Stimulated activated CD8-positive, alpha-beta memory T cell treated with anti-CD3 and anti-CD28 coated beads, Interleukin-15, amount 100 ng/mL, for 24 hours (primary cell): ENCODE measurements at places on chromosomes 4 and X.

DNA sequence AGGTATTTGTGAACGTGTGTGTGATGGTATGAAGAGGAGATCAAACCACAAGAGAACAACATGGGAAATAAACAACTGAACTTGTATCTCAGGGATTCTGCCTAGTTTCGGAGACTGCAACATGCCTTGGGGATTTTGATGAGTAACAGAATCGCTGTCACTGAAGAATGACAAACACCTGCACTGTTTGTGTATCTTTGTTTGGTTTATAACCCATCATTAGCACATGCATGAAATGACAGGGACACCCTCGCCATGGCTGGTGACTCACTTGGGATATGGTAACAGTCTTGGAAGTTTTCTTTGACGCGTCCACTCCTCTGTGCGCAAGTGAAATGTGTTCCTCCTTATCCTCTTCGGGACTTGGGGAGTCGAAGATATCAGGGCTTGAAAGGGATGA, 30.3 kb upstream of the MAP3K15 start:
- no peak for DNase-seq

- DNase-seq = no peak
Measured at GRCh38 chrX:31697294-31697916, 625.6 kb upstream of the FTHL17 start.

- DNase-seq = no peak
Measured at GRCh38 chr4:164177153-164177552, 576.8 kb upstream of the SMIM31 start.

- no peak for DNase-seq
Measured at GRCh38 chr4:184196730-184197385, 20.8 kb downstream of the ENPP6 start.

DNA sequence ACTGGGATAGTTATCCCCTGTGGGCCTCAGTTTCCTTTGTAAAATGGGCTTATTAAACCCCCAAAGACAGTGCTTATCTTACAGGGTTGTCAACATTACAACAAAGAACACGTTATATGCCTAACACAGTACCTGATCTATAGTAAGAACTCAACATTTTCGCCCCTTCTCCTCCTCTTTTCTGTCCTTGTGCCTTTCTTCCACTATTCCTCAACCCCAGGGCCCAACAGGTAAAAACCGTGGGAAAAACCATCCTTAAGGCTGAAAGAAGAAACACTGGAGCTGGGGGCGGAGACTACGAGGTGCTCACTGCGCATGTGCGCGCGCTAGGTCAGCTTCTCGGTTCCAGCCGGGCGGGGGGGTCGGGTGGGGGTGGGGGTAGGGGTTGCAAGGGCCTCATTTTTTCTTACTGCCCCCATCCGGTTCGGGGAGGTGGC, 426 bp upstream of the XIAP start:
- DNase-seq = no peak

- DNase-seq = no peak
Measured at GRCh38 chr4:145497199-145498149, 15.8 kb downstream of the SMAD1 start.

- no peak for DNase-seq
Measured at GRCh38 chrX:150352581-150352980, 10.5 kb upstream of the MAMLD1 start.

DNA sequence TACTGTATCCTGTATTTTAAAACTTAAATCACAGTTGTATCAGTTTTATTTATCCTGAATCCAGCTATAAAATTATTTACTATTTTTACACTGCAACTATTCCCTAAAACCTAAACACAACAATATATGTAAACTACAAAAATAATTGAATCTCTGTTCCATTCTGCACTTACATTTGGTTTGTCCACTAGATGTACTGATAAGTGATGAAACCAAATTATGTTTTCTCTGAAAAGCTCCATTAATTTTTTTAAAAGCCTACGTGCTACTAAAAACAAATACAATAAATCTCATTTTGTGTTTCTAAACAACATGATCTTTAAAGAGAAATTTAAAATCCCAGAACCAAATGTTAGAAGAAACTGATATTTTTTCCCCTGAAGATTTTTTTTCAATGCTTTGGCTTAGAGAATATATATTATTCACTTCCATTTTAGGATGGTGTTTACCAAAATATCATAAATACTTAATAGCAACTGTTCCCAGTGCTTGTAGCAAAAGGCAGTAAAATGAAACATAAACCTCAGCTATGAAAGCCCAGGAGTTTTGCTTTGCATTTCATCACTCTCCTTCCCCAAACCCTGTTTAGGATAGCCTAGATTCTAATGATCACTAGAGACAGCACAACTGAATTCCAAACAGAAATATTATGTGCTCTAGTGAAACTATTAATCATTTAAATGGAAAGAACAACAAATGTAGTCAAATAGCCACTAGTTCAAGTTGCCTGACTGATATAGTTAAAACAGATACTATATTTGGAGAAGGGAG, 19.7 kb downstream of the ANTXR2 start:
- DNase-seq = no peak

GRCh38 chrX:103361798-103362197, 5.5 kb downstream of the TCEAL9 start:
- no peak for DNase-seq

DNA sequence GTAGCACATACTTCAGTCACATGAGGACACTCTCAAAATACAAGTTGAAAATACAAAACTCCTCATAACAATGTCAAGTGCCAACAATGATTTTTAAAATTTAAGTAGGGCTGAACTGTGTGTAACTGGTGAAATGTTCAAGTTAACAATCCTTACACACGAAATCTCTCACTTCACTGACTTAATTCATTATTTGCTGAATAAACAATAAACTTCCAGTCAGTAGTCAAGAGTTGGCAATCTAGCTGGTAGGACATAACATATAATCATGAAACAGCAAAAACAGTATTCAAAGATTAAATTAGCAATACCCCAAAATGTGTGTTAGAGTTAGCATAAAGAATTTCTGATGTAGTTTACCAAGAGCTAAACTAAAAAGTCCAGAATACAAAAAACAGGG, 1.9 kb upstream of the RAB33B start:
- DNase-seq = no peak

- DNase-seq = no peak
Measured at GRCh38 chr4:41723286-41723685, 25.2 kb downstream of the PHOX2B start.

- DNase-seq = no peak
Measured at GRCh38 chr4:71604785-71605184, 179.1 kb downstream of the GC start.

DNA sequence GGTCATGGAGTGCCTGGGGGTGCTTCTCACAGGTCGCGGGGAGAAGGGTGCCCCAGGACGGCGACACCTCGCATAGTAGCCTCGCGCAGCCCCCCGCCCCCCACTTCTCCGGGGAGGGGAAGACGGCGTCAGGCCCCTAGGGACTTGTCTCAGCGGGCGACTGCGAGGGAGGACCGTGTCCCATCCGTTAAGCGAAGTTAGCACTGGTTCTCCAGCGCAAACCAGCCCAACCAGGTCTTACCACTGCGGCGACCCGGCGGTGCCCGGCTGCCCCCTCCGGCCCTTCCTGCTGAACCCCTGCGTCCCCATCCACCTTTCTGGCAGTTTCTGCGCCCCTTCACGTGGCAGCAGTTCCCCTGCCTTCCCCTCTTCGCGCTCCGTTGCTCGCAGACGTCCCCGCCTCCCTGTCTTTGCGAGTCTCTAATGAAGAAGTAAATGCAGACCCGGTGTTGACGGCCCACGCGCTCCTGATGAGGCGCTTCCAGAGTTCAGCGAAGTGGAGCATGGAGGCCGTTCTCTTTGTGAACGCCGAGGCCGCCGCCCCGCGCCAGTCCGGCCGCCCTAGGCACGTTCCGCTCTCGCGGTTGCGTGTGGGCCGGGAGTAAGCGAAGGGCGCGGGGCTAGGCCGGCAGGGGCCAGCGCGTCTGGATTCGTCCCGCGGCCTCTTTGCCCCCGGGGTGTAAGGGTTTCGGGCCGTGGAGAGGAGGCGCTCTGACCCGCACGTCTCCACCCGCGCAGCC, 3.0 kb downstream of the SLIT2 start:
- DNase-seq = no peak

DNA sequence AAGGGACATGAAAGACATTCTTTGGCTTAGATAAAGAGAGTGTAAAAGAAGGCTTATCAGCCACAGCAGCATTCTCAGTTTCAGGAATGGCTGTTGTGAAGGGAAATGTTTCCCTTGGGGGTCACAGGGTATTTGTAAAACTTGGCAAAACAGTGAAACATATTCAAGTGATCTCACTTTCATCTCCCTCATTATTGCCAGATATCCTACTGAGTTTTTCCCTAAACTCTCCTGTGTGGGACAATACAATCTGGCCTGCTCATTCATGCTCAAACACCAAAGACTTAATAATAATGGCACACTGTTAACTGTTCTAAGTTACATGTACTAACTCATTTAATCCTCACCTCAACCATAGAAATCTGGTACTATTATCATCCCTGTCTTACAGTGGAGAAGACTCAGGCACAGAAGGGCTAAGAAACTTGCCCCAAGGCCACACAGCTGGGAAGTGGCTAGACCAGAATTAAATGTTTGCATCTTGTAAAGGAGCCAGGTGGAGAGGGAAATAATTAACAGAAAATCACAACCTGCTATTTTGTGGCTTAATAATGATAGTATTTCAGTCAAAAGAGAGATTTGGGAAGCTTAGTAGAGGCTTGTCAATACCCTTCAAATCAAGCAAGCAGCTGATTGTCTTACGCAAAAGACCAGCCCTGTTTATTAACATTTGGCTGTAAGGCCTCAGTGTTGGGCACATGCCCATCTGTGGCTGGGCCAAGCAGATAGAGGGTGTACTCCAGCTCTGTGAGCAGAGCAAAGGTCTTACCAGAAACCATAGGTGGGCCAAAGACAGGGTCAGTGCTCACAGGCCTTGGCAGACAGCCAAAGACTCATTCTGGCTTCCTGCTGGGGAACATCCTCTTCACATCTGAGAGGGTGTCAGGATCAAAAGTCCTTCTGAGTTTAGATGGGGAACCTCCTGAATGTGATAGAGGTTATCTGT, 17.3 kb downstream of the SMPX start:
- DNase-seq = no peak

- no peak for DNase-seq
Measured at GRCh38 chrX:104659005-104659744, 93.2 kb downstream of the IL1RAPL2 start.

GRCh38 chrX:80648023-80648422, 161.7 kb downstream of the BRWD3 start:
- no peak for DNase-seq

DNA sequence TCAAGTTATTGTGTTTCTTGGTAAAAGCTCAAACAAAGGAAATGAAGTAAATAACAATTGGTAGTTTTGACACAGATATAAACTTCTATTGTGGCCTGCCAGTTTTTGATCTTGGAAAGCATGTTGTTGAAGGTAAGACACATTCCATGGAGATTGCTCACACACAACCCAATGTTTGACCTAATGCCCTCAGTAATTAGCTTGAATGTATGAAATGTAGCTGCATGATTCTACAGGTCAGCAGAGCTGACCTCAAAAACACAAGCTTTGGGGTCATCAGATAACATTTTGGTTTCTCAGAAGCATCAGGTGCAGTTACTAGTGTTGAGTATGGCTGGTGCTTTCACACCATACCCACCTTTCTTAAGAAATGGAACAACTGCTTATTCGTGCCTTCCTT, 16.5 kb downstream of the GPR173 start:
- DNase-seq = no peak

GRCh38 chrX:69551421-69552009, 47.4 kb downstream of the NALF2 start:
- DNase-seq = no peak

DNA sequence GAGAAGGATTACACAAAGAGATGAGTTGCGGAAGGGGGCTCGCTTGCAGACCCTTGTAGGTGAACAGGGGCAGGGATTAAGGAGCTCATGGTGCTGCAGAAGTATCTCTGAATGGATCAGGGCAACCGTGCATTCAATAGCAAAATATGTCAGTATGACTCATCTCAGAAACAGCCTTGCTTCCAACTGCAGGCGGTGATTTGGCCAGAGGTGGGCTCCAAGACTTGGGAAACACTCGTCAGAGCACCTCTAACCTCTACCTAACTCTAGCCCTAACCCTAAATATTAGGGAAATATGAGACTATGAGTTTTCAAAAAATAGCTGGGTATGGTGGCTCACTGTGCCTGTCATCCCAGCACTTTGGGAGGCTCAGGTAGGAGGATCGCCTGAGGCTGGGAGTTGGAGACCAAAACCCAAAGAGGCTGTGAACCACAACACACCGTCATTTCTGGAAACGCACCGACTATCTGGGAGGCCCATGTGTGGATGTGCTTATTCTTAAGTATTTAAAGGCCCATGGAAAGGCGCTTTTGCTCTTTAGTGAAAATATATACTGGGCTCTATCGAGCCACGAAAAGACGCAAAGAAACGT, 102.6 kb downstream of the DHRSX start:
- DNase-seq = no peak

GRCh38 chr4:159425737-159426305, 322.9 kb downstream of the RAPGEF2 start:
- no peak for DNase-seq

- no peak for DNase-seq
Measured at GRCh38 chr4:81257021-81257420, 42.0 kb upstream of the PRKG2 start.

GRCh38 chr4:48127682-48128404, 6.2 kb downstream of the TXK start:
- DNase-seq = peak; percentile 40

DNA sequence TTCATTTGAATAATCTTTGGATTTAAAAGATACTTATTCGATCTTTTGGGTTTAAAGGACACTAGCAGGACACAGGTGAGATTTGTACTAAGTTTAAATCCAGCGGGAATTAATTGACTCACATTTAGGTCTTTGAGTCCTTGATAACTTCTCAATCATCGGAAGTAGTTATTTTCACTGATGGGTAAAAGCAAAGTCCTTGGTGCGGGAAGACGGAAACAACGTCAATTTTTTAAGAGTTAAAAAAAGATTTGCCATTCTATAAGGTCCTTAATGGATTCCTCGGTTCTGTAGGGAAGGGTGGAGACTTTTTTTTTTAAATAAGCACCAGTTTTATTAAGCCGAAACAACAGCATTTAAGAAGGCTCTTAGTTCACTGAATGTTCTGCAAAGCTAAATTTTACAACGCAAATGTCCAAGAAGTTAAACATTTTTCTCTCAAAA, 2.9 kb downstream of the TMSB4X start:
- DNase-seq = no peak

DNA sequence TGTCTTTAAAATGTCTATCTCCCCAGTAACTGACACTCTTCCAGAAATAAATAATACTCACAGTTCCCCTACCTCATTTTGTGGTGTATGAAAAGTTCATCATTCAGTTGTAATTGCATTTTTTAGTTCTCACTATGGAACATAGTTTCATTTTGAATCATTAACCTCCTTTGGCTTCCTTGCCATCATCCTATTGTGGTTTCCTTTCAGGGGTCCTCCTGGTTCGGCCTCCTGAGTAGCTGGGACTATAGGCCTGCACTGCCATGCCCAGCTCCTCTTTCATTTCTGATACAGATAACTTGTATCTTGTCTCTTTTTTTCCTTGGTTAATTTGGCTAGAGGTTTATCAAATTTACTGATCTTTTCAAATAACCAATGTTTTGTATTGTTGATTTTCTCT, 23.1 kb upstream of the BLTP1 start:
- no peak for DNase-seq
